ENCODE measurements at places on chromosomes 11 and 22.

DNA sequence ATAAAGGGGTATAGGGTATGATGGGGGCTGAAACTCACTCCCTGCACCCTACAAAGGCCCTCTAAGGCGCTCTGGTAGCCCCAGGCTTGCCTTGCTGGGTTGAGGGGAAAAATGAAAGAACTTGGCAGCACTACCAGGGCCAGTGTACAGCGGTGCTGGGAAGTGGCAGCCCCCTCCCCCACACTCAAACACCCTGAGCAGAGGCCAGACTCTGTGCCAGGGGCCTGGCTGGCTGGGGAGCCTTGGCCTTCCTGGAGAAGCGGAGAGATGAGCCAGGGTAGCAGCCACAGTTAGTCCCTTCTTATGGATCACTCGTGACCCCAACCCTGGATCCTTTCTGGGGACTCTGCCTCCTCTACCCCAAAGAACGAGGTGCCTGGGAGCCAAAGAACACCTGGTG lies 2.7 kb downstream of the TMEM134 start:
- DNase-seq = no peak

GRCh38 chr22:35506259-35506570 lies 34.4 kb upstream of the RASD2 start:
- DNase-seq = no peak

DNA sequence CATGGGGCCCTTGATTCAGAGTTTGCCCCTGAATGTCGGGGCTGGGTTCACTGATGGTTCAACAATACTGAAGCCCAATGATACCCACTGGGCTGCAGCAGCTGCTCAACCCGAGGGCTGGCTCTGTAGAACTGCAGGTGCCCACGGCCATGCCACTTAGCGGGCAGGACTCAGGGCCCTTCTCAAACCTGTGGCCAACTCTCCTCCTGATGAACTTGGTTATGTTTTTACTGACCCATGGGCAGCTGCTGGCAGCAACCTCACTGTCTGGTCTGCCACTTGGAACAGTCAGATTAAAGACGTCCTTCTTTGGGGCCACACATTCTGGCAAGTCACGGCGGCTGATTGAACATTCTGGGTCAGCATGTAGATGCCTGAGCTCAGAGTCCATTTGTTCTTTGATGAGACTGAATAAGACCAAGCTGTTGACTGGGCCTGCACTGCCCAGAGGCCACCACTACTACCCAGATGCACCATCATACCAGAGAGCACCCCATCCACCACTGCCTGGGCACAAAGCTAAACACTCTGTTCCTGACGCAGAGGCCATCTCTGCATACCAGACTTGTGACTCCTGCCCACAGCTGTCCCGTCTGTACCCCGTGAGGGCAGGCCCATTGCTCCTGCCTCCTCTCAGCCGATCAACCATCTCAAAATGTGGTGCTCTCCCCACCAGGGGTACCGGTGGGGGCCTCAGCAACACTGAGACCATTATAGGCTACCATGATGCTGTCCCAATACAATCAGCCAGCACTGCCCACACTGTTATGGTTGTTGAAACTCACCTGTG lies 67.8 kb downstream of the SHANK2 start:
- DNase-seq = no peak

DNA sequence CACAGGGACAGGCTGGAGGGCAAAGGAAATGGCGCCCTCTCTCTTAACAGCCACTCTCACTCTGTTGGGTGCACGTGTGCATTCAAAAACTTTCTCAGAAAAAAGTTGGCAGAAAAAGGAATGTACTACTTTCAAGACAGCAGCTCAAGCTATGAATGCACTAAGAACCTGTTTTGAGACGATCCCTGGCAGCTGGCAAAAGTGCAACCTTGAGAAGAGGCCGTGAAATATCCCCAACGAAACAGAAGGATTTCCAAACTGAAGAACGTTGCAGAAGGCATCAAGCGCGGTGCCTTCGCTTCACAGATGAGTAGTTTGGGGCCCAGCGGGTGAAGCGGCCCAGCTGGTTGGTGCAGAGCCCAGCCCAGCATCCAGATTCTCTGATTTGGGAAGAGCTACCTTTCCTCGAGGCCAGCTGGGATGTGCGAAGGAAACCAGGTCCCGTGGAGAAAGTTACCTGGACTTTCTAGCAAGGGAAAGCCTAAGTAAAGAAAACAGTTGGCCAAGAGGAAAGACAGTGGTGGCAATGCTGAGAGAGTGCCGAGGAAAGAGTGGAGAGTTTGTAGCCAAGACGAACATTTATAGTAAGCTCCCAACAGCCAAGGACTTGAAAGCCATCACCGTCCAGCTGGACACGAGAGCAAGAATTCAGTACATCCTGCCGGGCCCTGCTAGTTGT lies 16.3 kb downstream of the IFT27 start:
- DNase-seq = no peak

DNA sequence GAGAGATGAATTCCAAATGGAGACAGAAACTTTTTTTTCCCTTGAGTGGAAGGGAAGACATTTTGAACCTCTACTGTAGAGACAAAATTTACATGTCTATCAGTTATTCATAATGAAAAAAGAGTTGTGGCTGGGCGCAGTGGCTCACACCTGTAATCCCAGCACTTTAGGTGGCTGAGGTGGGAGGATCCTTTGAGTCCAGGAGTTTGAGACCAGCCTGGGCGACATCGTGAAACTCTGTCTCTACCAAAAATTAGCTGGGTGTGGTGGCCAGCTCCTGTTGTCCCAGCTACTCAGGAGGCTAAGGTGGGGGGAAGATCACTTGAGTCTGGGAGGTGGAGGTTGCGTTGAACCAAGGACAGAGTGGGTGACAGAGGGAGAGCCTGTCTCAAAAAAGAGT lies 4.1 kb downstream of the EED start:
- DNase-seq = no peak

DNA sequence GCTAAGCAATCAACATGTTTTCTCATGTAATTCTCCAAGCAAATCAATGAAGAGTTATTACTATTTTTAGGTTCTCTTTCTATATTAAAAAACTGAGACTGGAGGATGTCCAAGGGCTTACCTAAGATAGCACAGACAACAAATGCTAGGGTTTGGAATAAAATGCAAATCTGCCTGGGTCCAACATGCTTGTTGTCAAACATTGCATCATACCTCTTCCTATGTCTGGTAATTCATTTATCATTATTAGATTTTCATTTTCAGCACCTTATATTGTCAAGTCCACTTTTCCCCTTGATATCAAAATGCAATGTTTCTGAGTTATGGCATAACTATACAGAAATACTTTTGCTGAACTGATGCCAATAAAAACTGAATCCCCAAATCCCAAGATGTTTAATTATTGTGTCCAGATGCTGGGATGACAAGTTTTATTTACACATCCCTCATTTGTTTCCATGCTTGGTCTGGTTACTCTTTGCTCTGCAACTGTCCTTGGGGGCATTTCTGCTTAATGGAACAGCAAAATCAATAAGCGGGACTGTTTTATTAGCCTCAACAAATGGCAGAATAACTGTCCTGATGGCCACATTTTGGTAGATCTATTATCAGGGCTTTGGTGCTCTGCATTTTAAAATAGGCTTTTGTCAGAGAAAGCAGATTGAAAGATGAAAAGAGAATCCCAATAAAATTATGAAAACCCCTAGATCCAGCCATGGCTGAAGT lies 86.0 kb downstream of the C11orf87 start:
- DNase-seq = no peak

GRCh38 chr11:132095230-132096131 lies 725.1 kb downstream of the NTM start:
- DNase-seq = no peak

DNA sequence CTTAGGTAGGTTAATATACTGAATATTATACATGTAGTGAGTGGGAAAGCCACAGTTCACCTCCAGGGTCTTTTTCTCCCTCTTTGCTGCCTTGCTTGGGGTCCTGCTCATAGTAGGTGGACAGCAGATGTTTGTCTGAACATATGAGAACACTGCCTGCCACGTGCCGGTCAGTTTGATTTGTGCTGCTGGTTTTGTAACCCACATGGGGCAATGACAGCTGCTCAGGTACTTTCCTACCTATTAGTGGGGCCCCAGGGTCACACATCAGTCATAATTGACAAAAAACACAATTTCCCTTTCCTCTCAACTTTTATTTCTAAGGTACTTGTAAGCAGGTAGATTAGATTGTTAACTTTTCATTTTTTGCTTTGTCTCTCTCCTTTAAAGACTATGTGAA lies 43.8 kb downstream of the BMAL1 start:
- no peak for DNase-seq

DNA sequence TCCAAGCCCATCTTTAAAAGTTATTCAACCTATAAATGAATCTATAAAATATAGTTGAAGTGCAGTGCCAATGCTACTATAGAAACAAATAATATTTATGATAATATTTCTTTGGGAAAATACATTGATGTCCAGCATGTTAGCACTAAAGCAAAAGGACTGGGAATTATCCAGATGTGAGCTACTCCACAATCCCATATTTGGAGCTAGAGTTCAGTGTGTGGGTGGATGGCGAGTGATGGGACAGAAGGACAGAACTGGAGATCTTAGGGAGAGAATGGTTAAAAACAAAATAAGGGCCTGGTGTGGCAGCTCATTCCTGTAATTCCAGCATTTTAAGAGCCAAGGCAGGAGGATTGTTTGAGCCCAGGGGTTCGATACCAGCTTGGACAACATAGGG lies 216.8 kb downstream of the TMEM135 start:
- DNase-seq = no peak

DNA sequence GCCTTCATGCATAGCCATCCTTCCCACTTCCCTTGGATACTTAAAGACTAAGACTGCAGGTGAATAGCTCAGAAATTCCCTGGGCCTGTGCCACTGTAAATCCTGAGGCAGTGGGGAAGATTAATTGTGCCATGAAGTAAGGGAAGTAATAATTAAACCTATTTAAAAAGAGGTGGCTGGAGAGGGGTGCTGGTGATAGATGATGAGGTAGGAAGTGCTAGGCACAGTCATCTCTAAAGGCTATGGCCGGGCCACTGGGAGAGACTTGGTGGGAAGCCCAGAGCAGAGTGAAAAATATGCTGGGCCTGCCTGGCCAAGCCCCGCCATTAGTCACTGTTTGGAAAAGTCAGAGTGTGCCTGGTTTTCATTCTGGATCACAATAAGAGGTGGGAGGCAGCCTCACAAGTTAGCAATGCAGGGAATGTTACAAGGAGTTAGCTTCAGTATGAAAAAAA lies 197.2 kb upstream of the PITPNB start:
- no peak for DNase-seq

DNA sequence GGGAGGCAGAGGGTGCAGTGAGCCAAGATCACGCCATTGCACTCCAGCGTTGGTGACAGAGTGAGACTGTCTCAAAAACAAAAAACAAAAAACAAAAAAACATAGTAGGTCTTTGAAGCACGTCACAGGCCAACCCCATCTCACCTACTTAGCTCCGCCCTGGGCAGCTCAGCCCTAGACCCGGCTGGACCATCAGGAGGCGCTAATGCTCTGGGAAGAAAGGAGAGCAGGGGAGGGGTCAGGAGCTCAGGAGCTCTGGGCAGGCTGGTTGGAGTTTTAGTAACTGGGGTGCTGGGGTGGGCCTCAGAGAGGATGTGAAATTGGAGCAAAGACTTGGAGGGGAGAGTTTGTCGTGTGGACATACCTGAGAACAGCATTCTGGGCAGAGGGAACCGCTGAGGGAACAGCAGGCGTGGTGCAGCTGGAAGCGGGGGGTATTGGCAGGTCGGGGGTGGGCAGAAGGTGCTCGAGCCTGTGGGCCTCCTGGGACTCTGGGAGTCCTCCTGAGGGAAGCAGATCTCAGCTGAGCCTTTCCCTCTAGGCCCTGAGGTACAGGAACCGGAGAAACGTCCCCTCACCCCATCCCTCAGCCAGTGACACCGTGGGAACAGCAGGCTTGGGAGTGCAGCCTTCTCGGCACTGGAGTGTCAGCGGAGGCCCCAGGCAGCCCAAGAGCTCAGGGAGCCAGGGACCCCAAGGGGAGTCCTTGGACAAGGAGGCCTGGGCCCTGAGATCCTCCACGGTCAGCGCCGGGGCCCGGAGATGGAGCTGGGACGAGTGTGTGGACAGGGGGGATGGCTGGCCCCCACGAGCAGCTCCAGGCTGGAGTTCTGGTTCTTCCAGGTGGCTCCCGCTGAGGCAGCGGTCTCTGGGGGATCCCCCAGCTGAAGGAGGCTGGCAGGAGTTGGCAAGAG lies 2.2 kb upstream of the RPS6KA4 start:
- no peak for DNase-seq

DNA sequence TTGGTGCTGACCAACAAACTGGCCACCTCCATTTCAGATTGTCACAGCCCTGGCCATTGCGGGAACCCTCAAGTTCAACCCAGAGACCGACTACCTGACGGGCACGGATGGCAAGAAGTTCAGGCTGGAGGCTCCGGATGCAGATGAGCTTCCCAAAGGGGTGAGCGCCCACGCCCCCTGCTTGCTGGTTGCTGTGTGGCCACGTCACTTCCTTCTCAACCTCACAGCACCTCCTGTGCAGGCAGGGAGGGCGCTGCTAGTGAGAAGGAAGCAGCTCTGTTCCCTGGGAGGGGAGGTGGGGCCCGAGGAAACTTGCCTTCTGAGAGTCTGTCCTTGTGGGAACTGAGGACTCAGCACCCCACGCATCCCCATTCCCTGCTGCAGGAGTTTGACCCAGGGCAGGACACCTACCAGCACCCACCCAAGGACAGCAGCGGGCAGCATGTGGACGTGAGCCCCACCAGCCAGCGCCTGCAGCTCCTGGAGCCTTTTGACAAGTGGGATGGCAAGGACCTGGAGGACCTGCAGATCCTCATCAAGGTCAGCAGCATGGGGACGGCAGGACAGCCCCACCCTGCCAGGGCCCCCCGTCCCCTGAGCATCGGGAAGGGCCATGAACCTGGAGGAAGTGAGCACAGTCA lies 19.3 kb downstream of the POLR3H start:
- peak; percentile 50 for DNase-seq

- no peak for DNase-seq
These were observed 5.1 kb downstream of the ARSA start for GRCh38 chr22:50622723-50623327.

Measured in activated T-cell treated with anti-CD3 and anti-CD28 coated beads for 1 hour (primary cell).